Foreskin fibroblast (primary cell): ENCODE measurements at places on chromosomes 2 and 18.

- no peak for DNase-seq
These were observed 134.1 kb downstream of the CDC42EP3 start for GRCh38 chr2:37537316-37537715.

DNA sequence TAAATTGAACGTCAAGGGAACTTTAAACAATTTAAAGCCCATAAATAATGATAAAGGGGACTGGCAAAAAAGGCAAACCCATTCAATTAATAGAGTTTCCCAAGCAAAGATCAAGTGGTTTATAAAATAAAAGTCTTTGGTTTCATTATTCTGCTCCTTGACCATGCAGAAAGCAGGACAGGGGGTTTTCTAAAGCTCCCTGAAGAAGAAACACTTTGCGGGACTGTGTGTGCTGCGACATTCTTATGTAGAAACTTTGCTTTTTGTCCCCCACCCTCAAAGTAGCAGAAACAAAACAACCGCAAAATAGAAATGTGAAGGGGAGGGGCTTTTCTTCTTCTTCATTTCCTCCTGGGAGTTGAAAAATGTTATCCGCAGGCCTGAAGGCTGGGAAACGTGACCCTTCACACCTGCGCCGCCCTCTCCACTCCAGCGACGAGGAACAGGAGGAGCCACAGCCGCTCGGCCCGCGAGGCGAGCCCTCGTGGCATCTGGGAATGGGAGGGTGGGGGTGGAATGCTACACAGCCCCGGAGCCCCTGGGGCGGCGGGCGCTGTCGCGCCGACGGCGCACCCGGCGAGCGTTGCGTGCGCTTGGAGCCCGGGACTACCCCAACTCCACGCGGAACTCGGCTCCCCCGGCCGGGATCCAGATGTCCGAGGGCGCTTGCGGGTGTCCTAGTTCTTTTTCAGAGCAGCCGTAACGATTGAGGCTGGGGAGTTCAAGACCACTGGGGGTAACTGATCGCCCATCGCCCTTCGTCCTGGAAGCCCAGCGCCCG lies 4.3 kb upstream of the GBX2 start:
- no peak for DNase-seq

GRCh38 chr2:98822301-98823164 lies 91.6 kb upstream of the MGAT4A start:
- no peak for DNase-seq

GRCh38 chr2:148259674-148260073 lies 238.8 kb downstream of the MBD5 start:
- no peak for DNase-seq

DNA sequence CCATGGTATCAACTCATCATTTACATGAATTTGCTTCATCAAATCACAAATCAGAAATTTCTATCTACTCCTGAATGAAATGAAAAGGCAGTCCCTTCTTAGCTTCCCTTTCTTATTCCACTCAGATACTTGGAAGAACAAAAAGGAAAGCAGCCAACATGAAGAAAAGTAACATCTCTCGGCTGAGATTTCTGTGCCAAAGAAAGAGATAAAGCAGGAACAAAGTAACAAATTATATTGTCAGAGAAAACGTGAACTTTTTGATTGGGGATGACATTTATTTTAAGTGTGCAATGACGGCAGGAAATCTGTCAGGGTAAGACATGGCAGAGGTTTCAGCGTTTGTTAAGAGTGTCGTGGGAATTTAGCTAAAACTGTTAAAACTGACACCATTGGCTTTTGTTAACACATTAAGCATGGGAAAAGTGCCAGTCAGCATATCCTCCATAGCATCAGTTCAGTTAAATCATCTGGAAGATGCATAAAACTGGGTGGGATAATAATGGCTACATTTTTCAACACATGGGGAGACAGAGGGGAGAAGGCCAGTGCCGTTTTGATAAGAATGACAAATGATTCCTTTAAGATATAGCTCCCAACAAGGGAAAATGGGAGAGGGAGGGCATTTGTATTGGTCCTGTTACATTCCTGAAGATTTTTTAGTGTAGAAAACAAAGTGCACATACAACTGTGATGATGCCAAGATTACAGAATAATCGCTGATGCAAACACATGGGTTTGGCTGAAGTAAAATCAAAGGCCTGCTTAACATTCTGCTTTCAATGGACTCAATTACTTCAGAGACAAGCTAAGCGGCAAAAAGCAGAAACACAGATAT lies 211.6 kb downstream of the ZNF521 start:
- no peak for DNase-seq

DNA sequence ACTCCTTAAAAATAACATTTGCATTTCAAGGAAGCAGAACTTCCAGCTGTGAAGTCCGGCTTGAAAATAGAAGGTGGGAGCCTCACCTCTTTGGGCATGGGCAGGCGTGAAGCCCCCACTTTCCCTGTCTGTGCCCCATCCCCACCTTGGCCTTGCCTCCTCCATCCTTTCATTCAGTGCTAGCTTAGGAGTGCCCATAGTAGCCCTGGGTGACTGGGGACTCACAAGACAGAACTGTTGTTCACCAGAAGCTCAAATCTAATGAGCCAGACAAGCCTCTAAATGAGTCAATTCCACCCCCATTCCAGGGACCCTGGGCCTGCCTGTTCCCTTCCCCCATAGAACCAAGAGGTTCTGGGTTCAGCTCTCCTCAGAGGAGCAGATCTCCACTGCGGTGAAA lies 20.0 kb downstream of the SPATA3 start:
- no peak for DNase-seq

DNA sequence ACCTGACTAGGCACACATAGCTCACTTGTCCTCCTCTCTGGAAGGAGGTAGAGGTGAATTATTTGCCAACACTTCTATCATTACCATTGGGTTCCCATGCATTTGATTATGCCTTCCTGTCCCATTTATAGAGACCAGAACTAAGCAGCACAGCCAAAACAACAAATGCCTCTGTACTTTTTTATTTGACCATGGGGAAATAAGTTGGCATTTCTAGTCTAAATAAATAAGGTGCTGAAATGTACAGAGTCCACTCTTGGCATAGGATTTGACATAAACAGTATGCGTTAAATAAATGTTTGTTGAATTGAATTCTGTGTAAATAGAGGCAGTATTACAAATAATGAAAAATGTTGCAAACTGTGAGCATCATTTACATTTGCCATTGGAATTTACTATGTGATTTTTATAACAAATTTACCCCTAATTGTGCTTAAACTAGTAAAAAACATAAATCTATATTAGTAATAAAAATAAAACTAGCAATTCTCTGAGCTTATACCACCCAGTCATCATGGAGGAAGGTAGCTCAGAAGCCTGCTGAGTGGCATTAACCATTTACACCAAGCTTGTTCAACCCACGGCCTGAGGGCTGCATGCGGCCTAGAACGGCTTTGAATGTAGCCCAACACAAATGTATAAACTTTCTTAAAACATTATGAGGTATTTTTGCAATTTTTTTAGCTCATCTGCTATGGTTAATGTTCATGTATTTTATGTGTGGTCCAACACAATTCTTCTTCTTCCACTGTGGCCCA lies 367.8 kb downstream of the FIGN start:
- DNase-seq: no peak
